ENCODE measurements at places on chromosomes 1 and 21. TPM values are rescaled to one million over a fixed set of nuclear protein-coding genes. Genes with fewer than 3 reads are reported as not detected.

- no peak for DNase-seq
These were observed 253.4 kb downstream of the RHOU start for GRCh38 chr1:228988664-228989063.

Gene TNFRSF9
- 64.0 TPM for total RNA-seq

GRCh38 chr1:85445906-85446305, 19.1 kb downstream of the DDAH1 start:
- DNase-seq = no peak

Gene ZSWIM5
- 0.51 TPM for total RNA-seq

Gene CFAP107
- total RNA-seq = not detected

Gene FCRL4
- total RNA-seq = not detected

- DNase-seq = no peak
These were observed 158.5 kb downstream of the DNM3 start for GRCh38 chr1:171999756-172000155.
